ENCODE measurements at places on chromosomes 1 and 21.

DNA sequence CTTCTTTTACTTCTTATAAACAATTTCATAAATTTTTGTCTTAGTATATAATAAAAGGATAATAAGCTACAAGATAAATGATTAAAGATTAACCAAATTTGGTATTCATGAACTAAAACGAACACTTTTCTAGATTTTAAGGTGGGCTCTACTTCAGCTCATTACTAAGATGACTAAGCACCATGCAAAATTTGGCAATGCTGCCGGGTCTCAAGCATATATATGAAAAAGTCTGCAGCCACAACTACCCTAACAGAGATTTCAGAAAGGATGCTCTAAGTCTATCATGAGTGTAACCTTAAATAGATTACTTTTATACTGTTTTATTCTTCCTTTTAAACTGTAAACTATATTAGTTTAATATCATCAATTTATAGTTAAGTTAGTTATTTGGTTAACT, 47.8 kb downstream of the BRWD1 start:
- no peak for ATAC-seq

DNA sequence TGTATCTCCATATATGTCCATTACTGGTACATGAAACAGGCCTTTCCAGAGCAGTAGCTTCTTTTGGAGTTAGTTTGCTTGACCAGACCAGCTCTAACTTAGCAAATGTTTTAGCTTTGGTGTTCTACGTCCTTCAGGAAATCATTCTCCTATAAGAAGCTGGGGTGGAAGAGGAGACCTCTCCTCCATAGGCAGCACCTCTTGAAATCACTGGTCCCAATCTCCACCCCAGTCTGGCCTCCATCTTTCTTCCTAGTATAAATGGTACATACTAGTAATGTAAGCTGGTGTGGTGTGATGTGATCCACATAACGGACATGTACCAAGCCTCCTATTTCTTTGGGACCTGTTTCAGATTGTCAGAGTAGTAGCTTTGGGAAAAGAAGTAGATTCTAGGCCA, 171.4 kb downstream of the DHRS3 start:
- ATAC-seq, result no peak

DNA sequence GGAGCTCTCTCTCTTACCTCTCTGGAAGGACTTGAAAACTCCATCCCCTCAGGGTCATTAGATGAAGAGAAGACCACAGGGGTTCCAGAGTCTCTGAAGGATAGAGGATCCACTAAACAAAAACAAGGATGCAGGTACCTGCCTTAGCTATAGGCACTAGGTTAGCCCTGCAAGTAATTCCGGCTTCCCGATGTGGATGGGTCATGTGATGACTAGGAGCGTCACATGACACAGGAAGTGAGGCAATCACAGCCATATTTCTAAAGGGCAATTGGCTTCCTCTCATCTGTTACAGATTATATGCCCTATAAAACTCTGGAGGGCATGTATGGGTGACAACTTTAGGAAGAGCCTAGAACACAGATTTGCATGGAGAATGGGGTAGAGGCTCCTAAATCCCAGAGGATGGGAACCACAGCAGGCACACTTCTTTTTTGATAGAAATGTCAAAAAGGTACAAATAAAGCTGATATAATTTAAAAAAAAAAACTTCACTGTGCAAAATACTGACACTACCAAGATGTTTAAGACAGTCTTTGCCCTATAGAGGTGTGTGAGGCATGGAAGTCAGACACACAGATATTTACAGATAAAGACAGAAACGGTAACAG, 14.1 kb downstream of the ENTREP3 start:
- peak; percentile 60 for ATAC-seq

DNA sequence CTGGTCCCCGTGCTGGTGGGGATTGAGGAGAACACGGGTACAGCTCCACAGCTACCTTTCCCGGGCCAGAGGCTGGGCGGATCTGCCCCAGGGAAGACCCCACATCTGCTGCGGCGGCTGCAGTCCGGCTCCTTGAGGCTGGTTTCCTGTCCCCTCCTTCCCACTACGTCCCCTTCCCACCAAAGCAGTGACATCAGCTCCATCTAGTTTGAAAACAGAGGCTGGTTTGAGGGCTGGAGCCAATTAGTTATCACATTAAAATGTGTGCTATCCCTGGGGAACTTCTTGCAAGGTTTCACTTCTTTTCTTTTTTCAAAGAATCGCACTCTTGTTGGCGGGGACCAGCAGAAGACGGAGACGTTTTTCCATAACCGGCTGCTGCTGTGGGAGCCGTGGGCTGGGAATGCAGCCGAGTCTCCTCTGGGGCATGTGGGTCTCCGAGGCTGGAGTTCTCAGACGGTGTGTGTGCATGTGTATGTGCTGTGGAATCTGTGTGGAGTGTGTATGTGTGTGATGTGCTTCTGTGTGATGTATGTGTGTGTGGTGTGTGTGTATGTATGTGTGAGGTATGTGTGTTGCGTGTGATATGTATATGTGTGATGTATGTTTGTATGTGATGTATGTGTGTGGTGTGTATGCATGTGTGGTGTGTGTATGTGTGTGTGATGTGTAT, 8.9 kb upstream of the PCBP3 start:
- ATAC-seq, result no peak

- ATAC-seq, result no peak
Observed at GRCh38 chr1:207029701-207030521, 2.6 kb downstream of the C1orf116 start.

DNA sequence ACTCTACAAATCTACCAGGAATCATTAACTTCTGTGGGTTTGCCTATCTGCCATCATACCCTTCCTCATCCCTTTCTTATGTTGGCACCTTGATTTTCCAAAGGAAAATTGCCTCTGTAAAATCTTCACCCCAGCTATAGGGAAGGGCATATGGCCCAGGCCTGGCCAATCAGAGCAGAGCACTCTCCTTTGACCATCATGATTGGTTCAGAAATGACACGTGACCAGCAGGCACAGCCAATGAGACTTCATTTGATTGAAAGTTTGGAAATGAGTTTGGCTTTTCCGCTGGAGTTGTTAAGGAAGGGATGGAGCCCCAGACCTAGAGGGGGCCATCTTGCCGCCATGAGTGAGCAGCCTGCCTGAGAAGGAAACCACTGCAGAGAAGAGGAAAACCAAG, 35.1 kb upstream of the IFFO2 start:
- no peak for ATAC-seq

DNA sequence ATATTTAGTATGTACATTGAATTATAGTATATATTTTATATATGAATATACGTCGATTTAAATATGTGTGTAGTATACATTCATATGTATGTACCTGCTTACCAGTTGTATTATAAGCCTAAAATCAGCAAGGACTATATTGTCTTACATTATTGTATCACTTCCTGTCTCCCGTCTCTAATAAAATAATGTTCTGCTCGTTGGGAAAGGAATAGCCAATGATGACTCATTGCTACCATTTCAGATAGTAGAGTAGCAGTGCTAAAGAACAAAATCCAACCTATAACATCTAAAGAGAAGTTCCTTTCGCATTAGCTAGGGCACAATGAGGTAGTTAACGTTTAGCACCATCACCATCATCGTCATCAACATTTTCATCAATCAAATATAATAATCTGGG, 39.9 kb upstream of the SMYD2 start:
- ATAC-seq, result no peak

GRCh38 chr1:52636721-52637695, 4.0 kb downstream of the SHISAL2A start:
- ATAC-seq, result peak; percentile 89

GRCh38 chr1:36151134-36151844, 2.0 kb upstream of the TRAPPC3 start:
- ATAC-seq, result no peak

DNA sequence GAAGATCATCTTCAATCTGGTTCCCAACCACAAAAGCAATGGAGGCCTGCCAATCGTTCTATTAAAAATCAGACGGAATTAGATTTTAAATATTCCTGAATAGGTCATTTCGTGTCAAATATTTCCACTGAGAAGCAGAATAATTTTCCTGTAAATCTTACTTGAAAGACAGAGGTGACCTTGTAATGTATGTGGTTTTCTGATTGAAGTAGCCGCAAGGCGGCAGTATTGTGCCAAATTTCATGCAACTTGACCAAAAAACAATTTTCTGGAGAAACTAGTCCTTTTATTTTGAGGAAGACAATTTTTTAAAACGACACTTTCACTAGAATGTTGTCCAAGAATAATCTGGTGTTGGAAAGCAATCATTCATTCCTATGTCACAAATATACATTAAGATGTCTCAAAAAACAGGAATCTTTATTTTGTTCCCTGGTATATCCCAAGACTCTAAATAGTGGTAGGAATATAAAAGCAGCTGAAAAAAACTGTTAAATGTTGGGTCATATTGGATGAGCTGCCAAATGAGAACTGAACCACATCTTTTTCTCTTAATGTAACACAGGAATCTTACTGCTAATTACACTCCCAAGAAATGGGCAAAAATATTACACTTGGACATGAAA, 33.6 kb downstream of the SPAG17 start:
- ATAC-seq, result no peak

- ATAC-seq, result no peak
Observed at GRCh38 chr21:36916718-36917117, 49.8 kb downstream of the HLCS start.

GRCh38 chr1:28248273-28249012, 10.9 kb upstream of the SESN2 start:
- peak; percentile 44 for ATAC-seq

GRCh38 chr1:167369175-167369574, 148.5 kb downstream of the POU2F1 start:
- ATAC-seq, result no peak

- peak; percentile 26 for ATAC-seq
Observed at GRCh38 chr1:43979528-43980254, 681 bp downstream of the B4GALT2 start.

All from stimulated activated memory B cell treated with anti-CD40 and anti-IgM and Interleukin-4, amounts not matched to agents 10 μg/mL and 1 μg/mL and 100 μg/mL, for 72 hours (primary cell).